ENCODE measurements at places on chromosomes 4 and X. TPM values are rescaled to one million over a fixed set of nuclear protein-coding genes. Genes with fewer than 3 reads are reported as not detected.

CSN1S1 gene
- not detected for polyA plus RNA-seq

SRPX gene
- 14.1 TPM for polyA plus RNA-seq

RAI2 gene
- 32.2 TPM for polyA plus RNA-seq

RAB40AL gene
- polyA plus RNA-seq, result not detected

THAP6 gene
- polyA plus RNA-seq, result 9.2 TPM

UGT2B7 gene
- polyA plus RNA-seq, result 5.8 TPM

GPR34 gene
- polyA plus RNA-seq, result 36.2 TPM

RNF175 gene
- not detected for polyA plus RNA-seq

ADRA2C gene
- polyA plus RNA-seq, result 49.0 TPM

KDM5C gene
- 37.1 TPM for polyA plus RNA-seq

IL3RA gene
- not detected for polyA plus RNA-seq

DSPP gene
- polyA plus RNA-seq, result 0.13 TPM

SORBS2 gene
- polyA plus RNA-seq, result 202 TPM

ABCB7 gene
- polyA plus RNA-seq, result 18.0 TPM

DCX gene
- not detected for polyA plus RNA-seq

C4orf50 gene
- not detected for polyA plus RNA-seq

HSFX2 gene
- polyA plus RNA-seq, result 0.59 TPM

HTRA3 gene
- polyA plus RNA-seq, result 1.1 TPM

ATOH1 gene
- polyA plus RNA-seq, result not detected

TKTL2 gene
- polyA plus RNA-seq, result not detected

ATP5ME gene
- 492 TPM for polyA plus RNA-seq

MAGEB3 gene
- not detected for polyA plus RNA-seq

ASB9 gene
- polyA plus RNA-seq, result 0.25 TPM

STOX2 gene
- polyA plus RNA-seq, result 0.13 TPM

LEF1 gene
- polyA plus RNA-seq, result 0.38 TPM

GABRE gene
- 2.9 TPM for polyA plus RNA-seq

RENBP gene
- 14.5 TPM for polyA plus RNA-seq

MXRA5 gene
- 0.05 TPM for polyA plus RNA-seq

HSD17B10 gene
- polyA plus RNA-seq, result 75.8 TPM

LIAS gene
- polyA plus RNA-seq, result 18.4 TPM

VMA21 gene
- polyA plus RNA-seq, result 8.1 TPM

SPACA5 gene
- polyA plus RNA-seq, result not detected
